ENCODE measurements at places on chromosomes 12 and 14.
A peak's percentile ranks its signal among the peaks of the same experiment; 100 is the strongest.

- no peak for DNase-seq
Observed at GRCh38 chr14:44898551-44898950, 63.2 kb downstream of the KLHL28 start.

GRCh38 chr12:27236498-27236897 lies 7.6 kb upstream of the STK38L start:
- DNase-seq: no peak

- DNase-seq: peak; percentile 76
Observed at GRCh38 chr12:30988646-30989286, 62.2 kb downstream of the TSPAN11 start.

DNA sequence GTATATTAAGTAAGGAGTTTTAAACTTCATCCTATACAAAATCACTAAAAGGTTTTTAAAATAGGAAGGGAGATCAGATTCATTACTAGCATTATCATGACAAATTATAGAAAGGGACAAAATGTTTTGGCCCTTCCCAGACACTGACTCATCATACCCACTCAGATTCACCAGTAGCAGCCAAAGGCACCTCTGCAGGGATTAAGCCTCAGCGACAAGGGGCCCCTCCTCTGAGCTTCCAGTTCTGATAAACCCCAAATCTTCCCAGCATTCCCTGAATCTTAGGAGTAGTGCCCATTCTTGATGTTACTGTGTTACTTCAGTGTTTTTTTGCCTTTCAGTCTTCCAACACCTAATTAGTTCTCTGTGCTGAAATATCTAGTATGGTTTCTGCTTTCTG lies 14.5 kb downstream of the KRAS start:
- no peak for DNase-seq

DNA sequence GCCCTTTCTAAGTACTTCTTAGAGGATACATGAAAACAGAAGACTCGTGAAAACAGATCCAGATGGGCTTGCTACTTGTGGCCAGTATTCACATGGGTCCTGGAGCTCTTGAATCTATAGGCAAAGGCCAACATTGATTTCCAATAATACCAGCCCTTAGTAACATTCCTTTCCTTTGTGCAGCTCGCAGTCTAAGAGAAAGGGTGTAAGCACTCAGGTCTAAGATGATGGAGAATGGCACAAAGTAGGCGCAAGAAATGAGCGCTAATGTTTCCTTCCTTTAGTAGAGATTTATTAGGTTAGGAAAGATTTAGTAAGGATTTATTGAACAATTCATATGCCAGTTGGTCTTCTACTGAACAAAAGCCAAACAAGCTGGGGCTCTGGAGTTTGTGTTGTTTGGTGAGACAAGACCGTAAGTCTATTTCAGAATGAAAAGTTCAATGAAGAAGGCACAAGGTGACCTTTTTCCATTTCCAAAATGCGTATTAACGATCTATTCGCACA lies 525 bp downstream of the RNU6-8 start:
- DNase-seq: peak; percentile 52

DNA sequence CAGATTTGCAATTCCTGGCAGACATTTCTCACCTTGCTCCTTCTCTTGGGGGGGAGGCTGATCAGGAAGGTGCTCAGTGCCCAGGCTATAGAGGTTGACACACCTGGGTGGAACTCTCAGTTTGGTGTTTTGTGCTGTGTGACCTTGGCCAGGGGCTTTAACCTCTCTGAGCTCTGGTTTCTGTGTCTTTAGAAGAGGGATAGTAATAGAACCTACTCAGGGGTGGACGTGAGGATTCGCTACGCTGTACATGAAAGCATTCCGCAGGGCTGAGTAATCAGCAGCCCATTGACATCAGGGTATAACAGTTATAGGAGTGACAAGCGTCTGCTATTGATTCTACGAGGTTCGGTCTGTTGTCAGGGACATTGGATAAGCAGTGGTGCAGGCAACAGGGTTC lies 98.1 kb downstream of the PHETA1 start:
- DNase-seq: no peak
